ENCODE measurements at places on chromosomes 2 and 18.

- DNase-seq, result no peak
Measured at GRCh38 chr2:43718530-43719124, 42.4 kb upstream of the C1GALT1C1L start.

DNA sequence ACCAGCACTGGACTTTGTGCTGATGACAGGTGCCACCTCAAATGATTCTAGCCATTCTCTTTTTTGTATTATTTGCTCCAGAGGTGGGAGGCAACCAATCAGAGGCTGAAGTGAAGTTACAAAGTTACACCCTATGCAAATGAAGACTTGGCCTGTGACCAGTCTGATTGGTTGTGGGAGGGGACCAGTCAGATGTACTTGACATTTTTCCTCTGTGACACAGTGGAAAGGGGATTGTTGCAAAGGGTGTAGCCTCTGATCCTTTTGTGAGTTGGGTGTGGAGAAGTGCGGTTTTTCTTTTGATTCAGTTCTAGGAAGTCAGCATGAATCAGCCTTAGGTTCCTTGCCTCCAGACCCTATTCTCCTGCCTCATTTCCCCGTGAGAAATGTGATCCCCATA is 244.0 kb downstream of the ARL6IP6 start:
- DNase-seq, result no peak

GRCh38 chr2:173290518-173290917 is 64.2 kb upstream of the CDCA7 start:
- no peak for DNase-seq

GRCh38 chr18:38025433-38026038 is 459.9 kb upstream of the CELF4 start:
- DNase-seq, result no peak

DNA sequence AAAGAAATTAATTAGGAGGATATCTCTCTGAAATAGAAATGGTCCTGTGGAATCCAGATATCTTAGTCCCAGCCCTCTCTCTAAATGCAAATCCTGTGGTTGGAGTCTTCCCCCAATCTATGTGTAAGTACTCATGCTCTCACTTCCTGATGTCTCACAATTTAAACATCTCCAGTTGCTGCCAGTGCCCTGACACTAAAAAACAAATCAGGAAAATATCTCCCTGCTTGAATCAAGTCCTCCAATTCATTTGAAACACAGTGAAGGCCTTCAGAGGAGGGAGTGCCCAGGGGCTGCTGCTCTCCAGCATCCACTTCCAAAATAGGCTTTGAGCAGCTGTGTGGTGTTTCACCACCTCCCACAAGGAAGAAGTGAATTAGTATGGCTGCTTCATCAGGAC is 413.8 kb downstream of the RAD51AP2 start:
- no peak for DNase-seq

- DNase-seq, result no peak
Measured at GRCh38 chr18:26634631-26635030, 86.3 kb upstream of the KCTD1 start.

DNA sequence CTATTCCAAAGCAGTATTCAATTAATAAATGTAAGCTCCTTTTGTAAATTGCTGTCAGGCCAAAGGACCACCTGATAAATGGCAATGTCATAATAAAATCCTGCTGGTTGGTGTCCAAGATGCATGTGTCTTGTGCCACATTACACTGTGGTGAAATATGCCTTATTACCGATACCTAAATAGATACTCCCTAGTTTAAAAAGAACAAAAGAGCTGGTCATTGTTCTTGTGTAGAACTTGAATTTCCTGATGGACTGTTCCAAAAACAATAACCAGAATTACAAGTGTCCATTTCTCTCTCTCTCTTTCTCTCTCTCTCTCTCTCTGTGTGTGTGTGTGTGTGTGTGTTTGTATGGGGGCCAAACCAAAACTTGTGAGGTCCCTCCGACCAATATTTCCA is 13.8 kb upstream of the LPIN1 start:
- no peak for DNase-seq

GRCh38 chr18:10131460-10132395 is 217.9 kb downstream of the VAPA start:
- DNase-seq, result no peak

GRCh38 chr2:75134860-75135259 is 64.5 kb downstream of the TACR1 start:
- no peak for DNase-seq

DNA sequence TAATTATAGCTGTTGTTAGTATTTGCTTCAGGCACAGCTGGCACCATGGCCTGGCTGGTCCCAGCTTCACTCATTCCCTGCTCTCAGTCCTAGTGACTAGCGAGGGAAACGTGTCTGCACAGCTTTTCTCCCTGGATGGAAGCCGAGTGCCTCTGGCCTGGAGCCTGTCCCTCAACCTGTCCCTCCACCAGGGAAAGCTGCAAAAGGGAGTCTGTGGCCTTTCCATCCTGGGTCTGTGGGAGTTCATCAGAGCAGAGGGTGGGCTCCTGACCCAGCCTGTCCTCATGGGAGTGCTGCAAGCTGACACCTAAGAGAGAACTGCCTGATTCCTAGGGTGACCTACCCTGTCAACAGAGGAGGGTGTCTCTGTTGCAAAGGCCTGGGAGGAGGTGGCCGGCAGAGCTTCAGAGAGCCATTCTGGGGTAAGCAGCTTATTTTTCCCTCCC is 118.3 kb downstream of the CAPN13 start:
- no peak for DNase-seq

DNA sequence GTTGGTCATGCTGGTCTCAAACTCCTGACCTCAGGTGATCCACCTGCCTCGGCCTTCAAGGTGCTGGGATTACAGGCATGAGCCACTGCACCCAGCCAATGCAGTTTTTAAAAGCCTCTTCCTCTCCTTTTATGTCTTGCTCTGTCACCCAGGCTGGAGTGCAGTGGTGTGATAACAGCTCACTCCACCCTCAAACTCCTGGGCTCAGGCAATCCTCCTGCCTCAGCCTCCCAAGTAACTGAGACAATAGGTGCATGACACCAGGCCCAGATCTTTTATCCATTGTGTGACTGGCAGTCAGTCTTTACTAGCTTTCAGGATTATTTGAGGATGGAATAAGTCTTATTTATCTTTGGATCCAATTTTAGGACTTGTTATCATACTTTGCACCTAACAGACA is 13.2 kb downstream of the KCTD18 start:
- no peak for DNase-seq

- no peak for DNase-seq
Measured at GRCh38 chr2:48328159-48328809, 201.7 kb upstream of the STON1 start.

GRCh38 chr2:157872791-157873190 is 3.3 kb downstream of the ACVR1 start:
- DNase-seq, result no peak

- DNase-seq, result no peak
Measured at GRCh38 chr18:55239740-55240139, 280.5 kb upstream of the CCDC68 start.

GRCh38 chr18:25225151-25225550 is 126.8 kb downstream of the ZNF521 start:
- no peak for DNase-seq

GRCh38 chr2:25184254-25184653 is 15.9 kb upstream of the POMC start:
- DNase-seq, result no peak

GRCh38 chr18:5059696-5060032 is 137.4 kb downstream of the AKAIN1 start:
- no peak for DNase-seq

- no peak for DNase-seq
Measured at GRCh38 chr18:3603421-3604234, 153.7 kb downstream of the TGIF1 start.

GRCh38 chr18:78768656-78769501 is 210.7 kb upstream of the SALL3 start:
- DNase-seq, result no peak

DNA sequence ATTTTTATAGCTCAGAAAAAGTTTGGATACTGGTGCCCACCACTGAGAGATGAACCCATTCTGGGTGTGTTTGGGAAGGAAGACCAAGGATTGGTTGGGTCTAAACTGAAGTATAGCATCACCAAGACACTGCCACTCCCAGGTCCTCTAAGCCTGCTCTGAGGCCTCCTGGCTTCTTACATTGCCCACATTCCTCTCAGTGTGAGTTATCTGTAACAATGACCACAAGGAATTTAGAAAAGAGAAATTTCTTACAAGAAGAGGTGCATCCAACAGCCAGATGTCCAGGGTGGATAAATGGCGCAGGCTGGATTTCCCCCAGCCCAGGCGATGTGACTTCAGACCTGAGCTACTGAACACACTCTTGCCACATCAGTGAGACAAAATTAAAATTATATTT is 1.6 kb upstream of the GPR45 start:
- DNase-seq, result no peak

- DNase-seq, result peak; percentile 70
Measured at GRCh38 chr2:42809819-42810120, 17.4 kb upstream of the HAAO start.

DNA sequence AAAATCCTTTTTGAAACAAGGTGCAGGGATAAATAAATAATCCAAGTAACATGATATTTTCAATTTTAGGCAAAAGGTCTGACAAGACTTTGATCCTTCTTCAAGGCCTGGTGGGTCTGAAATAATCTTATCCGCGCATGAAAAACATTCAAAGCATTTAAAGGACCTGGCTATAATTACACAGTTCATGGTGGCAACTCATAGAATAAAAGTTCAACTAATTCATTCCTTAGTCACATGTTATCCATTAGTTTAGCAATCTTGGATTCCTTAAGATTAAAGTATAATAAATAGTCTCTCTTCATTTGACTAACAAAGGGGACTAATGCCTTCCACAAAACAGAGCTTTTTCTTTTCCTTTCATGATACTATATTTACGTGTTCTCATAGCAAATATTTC is 21.0 kb upstream of the SLC38A11 start:
- no peak for DNase-seq

- DNase-seq, result no peak
Measured at GRCh38 chr2:187642498-187642897, 88.3 kb upstream of the TFPI start.

DNA sequence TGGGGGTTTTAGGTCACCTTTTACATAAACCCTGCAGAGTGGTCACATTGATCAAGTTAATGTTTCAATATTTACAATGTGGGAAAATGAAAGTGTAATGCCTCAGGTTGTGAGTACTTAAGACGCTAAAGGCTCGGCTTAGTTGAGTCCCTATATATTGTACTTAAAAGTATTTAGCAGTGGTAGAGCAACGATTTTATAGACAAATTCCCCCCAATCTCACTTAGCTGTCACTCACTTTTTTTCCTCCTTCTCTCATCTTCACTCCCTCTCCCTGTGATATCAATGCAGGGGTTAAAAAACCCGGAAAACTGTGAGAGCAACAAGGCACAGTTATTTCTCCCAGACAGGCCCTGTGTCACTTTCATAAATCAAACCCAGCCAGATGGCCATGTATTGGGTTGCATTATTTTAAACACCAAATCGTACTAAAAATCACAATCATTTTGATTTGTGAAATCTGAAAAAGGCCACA is 5.4 kb downstream of the POU3F3 start:
- DNase-seq, result no peak
